AG20443 (cell line): ENCODE measurements at places on chromosomes 2 and 18.

DNA sequence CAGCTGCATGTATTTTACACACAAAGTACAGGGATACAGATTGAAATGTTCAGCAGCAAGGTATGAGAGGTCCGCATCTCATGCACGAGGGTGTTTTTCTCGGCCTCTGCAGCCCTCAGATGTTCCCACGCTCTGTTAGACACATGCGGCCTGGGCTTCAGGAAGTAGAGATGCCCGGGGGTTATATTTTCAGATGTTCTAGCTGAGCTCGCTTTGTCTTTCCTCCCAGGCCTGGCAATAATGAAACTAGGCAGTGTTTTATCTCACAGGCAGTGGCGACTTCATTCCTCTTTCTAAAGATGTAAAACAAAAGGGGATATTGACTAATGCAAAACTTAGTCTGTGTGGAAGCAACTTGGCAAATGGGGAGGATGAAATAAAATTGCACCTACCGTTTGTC, 190.7 kb downstream of the GBX2 start:
- no peak for DNase-seq

DNA sequence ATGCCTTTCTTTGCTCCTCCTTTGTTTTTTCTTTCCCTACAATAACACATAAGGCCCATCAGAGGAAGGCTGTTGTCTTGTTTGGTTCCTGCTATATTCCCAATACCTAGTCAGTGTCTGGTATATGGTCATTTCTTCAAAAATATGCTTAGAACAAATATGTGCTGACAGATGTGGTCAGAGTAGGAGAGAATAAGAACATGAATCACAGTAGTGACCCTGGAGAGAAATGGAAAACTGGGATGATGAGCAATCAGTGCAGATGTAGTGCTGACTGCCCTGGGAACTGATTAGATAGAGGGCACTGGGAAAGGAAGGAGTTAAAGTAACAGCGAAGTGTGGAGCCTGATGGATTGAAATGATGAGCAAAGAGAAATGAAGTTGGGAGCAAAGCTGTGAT, 189.4 kb upstream of the LHCGR start:
- no peak for DNase-seq

- DNase-seq: no peak
Measured at GRCh38 chr18:59279722-59280121, 6.5 kb upstream of the RAX start.

- DNase-seq: no peak
Measured at GRCh38 chr18:38611036-38611964, 1045.7 kb upstream of the CELF4 start.

- DNase-seq: no peak
Measured at GRCh38 chr2:26033270-26033817, 540 bp upstream of the RAB10 start.

DNA sequence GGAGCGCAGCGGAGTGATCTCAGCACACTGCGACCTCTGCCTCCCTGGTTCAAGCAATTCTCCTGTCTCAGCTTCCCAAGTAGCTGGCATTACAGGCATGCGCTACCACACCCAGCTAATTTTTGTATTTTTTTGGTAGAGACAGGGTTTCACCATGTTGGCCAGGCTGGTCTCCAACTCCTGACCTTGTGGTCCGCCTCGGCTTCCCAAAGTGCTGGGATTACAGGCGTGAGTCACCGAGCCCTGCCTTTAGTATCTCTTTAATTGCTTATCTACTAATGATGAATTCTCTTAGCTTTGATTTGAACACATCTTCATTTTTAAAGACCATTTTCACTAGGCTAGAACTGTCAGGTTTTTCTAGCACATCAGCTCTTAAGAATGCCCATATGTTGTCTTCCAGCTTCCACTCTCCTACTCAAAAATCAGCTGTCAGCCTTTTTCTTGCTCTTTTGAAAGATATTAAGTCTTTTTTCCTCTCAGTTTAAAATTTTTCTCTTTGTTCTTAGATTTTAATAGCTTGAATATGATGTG, 16.1 kb upstream of the MFSD2B start:
- DNase-seq: no peak

- DNase-seq: no peak
Measured at GRCh38 chr2:198040835-198041234, 236.4 kb downstream of the PLCL1 start.

DNA sequence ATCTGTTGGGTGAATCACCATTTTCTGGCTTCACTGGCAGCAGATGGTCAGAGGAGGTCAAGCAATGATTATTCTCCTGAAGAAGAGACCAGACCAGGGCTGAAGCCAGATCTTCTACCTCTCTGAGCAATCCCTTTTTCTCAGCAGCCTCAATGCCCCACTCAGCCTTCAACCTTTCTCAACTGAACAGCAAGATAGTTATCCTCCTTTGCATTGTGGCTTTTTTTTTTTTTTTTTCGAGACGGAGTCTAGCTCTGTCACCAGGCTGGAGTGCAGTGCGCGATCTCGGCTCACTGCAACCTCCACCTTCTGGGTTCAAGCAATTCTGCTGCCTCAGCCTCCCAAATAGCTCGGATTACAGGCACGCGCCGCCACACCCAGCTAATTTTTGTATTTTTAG, 50.5 kb downstream of the ZFP36L2 start:
- DNase-seq: no peak

DNA sequence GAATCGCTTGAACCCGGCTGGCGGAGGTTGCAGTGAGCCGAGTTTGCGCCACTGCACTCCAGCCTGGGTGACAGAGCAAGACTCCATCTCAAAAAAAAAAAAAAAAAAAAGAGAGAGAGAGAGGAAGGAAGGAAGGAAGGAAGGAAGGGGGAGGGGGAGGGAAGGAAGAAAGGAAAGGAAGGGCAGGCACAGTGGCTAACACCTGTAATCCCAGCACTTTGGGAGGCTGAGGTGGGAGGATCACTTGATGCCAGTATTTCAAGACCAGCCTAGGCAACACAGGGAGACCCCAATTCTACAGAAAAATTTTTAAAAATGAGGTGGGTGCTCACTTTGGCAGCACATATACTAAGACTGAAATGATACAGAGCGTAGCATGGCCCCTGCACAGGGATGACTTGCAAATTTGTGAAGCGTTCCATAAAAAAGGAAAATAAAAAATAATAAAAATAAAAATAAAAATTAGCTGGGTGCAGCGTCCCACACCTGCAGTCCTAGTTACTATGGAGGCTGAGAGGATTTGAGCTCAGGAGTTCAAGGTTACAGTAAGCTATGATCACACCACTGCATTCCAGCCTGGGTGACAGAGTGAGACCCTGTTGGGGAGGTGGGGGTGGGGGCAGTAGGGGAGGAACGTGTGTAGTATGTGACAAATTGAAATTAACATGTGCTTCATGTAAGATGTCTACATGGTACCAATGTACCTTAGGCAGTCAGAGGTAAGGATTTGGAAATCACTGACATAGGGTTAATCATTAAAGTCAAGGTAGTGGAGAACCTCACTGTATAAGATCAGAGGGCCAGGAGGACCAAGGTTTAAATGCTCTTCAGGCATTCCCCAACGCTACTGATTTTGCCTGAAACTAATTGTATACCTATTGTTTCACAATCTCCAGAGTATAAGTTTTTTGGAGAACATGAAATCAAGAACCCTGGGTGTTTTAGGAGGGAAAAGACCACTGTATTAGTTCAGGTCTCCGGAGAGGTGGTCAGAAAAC, 1.4 kb downstream of the WDCP start:
- no peak for DNase-seq

DNA sequence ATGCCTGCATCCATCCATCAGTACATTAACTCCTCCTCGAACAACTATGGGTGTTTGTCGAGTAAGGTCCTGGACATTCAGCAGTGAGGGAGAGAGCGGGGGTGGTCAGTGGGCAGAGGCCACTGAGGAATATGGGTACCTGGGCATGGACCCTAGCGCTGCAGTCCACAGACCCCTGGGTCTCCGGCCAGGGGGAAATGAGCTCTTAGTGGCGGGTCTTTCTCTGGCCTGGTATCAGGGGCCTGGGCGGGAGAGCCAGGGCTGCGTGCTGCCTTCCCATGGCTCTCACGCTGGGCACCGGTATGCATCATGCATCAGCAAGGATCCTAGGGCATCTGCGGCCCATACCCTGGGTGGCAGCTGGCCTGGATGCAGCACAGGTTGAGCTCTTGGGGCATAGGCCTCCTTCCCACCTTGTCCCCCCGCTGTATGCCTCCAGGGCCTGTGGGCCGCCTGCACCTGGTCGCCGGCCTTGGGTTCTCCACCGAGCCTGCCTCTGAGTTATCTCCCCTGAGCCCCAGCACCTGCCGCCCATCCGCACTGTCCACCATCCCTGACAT, 1.3 kb upstream of the MOCOS start:
- no peak for DNase-seq

DNA sequence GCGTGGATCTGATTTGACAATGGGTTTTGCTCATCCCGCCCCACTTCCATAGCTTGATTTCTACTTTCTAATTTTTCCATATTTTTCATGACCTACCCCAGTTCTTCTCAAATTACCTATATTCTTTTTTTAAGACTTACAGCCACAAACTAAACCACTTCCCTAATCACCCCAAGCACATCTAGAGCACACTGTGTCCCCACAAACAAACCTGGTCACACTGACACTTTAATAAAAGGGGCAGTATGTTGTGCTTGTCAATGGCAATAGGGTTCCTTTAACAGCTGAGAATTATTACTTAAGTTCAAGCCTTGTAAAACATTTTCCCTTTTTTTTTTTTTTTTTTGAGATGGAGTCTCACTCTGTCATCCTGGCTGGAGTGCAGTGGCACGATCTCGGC, 47.1 kb downstream of the MREG start:
- DNase-seq: no peak

- no peak for DNase-seq
Measured at GRCh38 chr18:23568281-23569138, 17.8 kb downstream of the NPC1 start.
